ENCODE measurements at places on chromosomes 12 and 14.
A peak's percentile ranks its signal among the peaks of the same experiment; 100 is the strongest.

DNA sequence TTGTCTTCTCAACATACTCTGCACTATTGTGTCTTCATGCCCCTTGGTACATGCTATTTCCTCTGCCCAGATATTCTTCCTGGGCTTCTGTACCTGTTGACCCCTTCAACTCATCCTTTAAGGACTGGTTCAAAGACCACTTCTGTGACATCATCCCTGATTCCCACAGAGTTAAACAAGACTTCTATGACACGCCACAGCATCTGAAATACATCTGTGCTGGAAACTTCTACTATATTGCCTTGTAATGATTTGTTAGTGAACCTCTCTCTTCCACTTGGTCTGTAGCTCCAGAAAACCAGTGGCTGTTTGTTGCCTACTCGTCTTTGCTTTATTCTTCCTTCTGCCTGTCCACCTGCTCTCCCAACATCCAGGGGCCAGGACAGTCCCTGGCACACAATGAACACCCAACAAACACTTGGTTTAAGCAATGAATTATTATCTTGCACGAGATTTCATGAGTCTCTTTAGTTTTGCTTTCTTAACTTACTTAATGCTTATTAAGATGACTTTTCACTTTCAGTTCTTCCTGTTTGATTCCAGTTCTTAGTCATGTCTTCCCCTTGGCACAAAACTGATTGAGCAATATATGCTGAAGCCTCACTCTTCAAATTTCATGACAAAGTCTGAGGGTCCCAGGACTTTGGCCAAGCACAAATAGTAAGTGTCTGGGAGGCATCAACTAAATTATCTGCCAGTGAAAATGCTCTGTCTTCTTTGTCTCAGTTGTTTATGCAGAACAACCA is 485.9 kb downstream of the APAF1 start:
- peak; percentile 74 for DNase-seq

DNA sequence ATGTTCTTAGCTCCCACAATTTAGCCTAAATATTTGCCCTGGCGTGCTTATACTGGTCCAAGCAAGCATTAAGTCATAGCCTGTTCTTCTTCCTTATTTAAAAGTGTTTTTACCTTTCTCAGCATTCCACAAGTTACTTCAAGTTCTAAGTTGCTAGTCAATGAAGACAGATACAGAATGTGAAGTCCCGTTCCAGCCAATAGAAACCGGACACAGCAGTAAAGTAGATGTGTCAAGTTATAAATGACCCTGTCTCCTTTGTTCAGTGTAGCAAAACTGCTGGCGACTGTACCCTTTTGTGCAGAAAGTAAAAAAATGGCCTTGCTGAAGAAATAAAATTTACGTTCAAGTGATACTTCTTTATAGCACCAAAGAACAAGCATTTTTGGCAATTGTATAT is 3.9 kb downstream of the SNAPC1 start:
- no peak for DNase-seq

- DNase-seq, result no peak
Observed at GRCh38 chr12:30696486-30696885, 817 bp upstream of the IPO8 start.

GRCh38 chr12:22254478-22254877 is 80.0 kb downstream of the ST8SIA1 start:
- no peak for DNase-seq

GRCh38 chr12:109731806-109732205 is 18.2 kb downstream of the FAM222A start:
- DNase-seq, result no peak

- no peak for DNase-seq
Observed at GRCh38 chr12:65643595-65644386, 180.5 kb upstream of the HMGA2 start.

GRCh38 chr14:77659831-77660230 is 43.4 kb upstream of the SPTLC2 start:
- DNase-seq, result peak; percentile 74

GRCh38 chr14:62896932-62897456 is 148.3 kb downstream of the KCNH5 start:
- no peak for DNase-seq

DNA sequence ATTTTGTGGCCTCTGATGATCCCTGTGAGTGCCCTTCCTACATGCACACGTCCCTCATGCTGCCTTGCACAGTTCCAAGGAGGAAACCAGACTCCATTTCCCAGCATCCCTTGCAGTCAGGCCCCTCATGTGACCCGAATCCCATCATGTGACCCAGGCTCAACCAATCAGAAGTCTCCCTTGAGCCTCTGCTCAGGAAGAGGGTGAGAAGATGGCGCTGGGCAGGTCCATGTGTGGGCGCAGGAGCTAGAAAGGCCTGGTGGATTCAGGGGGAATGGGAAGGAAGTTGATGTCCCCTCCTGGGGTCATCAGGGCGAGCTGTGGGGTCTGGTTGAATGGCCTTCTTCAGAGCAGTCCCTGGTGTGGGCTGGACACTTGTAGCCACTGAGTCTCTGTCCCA is 240.5 kb downstream of the ADGRD1 start:
- no peak for DNase-seq

GRCh38 chr14:52360831-52361230 is 46.7 kb downstream of the PTGER2 start:
- no peak for DNase-seq

GRCh38 chr12:105433804-105434203 is 103.3 kb downstream of the C12orf75 start:
- no peak for DNase-seq

DNA sequence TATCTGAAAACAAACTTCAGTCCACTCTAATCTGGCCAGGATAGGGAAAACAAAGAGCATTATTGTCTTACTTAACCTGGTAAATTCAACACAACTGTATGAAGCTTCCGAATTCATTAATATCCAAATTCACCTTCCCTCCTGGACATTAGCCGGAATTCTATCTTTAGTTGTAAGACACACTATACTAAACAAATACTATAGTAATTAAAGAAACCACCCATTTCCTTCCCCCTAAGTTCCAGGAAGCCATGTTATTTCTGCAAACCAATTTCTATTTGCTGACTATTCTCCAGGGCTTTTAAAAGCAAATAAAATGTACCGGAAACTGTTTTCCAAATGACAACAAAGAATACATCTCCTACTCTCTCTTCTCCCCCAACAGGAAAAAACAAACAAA is 122.7 kb upstream of the MDM1 start:
- no peak for DNase-seq

GRCh38 chr12:19988948-19989347 is 379.4 kb upstream of the PDE3A start:
- DNase-seq, result no peak

GRCh38 chr12:125434131-125434530 is 368.9 kb downstream of the AACS start:
- DNase-seq, result no peak

DNA sequence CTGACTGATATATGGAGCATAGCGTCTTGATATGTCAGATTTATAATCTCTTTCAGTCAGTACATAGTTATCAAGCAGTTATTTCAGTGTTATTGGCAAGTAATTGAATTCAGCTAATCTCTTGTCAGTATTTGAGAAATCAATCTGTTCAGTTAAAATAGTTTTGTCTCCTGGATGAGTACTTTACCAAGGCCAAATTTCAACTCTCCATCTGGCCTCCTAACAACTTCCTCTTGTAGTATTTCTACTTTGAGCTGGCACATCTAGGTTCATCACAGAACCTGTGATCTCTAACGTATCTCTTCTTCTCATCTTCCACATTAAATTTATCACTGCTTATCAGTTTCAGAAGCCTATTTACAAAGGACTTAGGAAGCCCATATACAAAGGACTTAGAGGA is 690.5 kb downstream of the C12orf50 start:
- no peak for DNase-seq

DNA sequence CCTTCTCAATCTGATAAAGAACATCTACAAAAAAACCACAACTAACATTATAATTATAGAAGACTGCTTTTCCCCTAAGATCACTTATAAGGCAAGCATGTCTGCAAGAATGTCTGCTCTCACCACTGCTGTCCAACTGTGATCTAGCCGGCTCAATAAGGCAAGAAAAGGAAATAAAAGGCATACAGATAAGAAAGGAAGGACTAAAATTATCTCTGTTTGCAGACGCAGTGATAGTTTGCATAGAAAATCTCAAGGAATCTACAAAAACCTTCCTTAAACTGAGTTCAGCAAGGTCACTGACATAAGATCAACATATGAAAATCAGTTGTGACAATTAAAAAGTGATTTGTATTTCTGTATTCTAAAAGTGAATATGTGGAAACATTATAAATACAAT is 138.0 kb upstream of the EGLN3 start:
- no peak for DNase-seq

DNA sequence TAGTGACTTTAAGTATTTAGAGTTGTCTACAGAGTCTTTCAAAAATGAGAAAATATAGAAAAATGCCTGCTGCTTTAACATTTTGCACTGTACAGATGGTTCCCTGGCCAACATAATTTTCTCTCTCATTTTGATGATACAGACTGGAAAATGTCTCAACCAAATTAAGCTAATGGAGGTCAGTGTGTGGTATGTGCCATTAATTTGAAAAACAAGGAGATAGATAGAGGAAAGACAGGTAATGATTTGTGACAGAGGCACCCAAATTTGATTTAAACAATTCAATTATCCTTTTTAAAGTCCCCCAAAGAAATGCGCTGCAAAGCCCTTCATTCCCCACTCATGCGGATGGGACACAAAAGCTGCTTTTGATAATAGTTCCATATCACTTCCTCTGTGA is 140.0 kb downstream of the ASCL1 start:
- no peak for DNase-seq

DNA sequence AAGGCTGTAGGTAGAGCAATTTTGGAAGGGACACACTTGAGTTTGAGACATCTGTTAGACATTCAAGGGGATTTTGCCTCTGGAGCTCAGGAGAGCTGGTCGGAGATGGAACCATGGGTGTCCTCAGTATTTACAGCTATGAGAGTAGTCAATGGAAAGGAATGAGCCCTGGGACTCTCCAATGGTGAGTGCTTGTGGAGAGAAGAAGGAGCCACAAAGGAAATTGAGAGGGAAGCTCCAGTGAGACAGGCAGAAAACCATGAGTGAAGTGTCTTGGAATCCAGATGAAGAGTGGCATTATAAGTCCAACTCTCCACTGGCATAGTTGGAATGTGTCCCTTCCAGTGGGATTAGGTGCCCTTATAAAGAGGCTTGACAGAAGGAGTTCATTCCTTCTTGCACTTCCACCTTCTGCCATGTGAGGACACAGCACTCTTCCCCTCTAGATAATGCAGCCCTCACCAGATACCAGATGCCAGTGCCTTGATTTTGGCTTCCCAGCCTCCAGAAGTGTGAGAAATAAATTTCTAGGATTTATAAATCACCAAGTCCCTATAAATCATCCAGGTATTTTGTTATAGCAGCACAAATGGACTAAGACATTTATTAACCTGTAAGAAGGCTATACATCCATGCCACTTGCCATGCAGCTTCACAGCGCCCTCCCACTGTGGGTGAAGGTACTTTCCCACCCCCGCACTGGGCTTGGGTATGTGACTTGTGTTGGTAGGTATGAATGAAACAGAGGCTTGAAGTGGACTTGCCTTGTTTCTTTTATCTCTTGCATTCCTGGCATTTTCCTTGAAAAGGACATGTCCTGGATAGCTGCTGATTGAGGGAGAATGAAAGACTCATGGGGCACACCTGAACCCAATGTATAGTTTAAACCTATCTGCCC is 27.3 kb downstream of the LLPH start:
- no peak for DNase-seq

DNA sequence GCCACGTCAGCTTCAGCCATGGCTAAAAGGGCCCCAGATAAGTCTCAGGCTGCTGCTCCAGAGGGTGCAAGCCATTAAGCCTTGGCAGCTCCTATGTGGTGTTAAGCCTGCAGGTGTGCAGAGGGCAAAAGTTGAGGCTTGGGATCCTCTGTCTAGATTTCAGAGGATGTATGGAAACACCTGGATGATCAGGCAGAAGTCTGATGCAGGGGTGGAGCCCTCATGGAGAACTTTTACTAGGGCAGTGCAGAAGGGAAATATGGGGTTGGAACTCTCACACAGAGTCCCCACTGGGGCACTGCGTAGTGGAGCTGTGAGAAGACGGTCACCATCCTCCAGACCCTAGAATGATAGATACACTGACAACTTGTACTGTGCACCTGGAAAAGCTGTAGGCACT is 47.9 kb downstream of the SDR9C7 start:
- no peak for DNase-seq

DNA sequence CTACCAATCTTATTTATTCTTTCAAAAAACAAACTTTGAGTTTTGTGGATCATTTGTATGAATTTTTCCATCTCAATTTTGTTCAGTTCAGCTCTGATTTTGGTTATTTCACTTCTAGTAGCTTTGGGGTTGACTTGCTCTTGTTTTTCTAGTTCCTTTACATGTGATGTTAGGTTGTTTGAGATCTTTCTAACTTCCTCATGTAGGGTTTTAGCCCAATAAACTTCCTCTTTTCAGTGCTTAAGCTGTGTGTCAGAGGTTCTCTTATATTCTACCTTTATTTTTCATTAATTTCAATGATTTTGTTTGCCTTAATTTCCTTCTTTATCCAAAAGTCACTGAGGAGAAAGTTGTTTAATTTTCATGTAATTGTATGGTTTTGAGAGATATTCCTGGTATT is 860.4 kb upstream of the FBXO33 start:
- no peak for DNase-seq

GRCh38 chr14:84937016-84937415 is 592.9 kb upstream of the FLRT2 start:
- no peak for DNase-seq

GRCh38 chr12:130764073-130764472 is 48.0 kb upstream of the RIMBP2 start:
- peak; percentile 8 for DNase-seq

GRCh38 chr12:49624921-49625577 is 1.7 kb downstream of the PRPF40B start:
- DNase-seq, result no peak

DNA sequence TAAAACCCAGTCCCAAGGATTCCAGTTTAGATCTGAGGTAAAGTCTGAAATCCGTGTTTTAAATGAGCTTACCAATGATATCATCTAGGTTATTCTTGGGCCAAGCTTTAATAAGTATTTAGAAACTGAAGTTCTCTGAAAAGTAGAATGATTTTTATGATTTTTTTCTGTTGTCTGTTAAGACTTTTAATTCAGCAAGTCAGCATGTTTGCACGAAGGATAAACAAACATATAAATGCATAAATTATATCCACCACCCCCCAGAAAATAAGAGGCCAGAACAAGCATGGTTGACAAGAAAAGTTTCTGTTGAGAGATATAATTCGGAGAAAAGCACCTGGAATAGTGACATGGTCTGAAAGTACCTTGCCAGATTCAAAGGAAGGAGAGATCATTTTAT is 655.7 kb downstream of the NOVA1 start:
- DNase-seq, result no peak

- DNase-seq, result no peak
Observed at GRCh38 chr14:49546766-49547165, 39.4 kb downstream of the RPS29 start.

- DNase-seq, result no peak
Observed at GRCh38 chr14:103782376-103782775, 65.0 kb downstream of the PPP1R13B start.

Measured in inflammatory macrophage (primary cell).